SIG-M5 (cell line): ENCODE measurements at places on chromosomes 7 and 10.

DNA sequence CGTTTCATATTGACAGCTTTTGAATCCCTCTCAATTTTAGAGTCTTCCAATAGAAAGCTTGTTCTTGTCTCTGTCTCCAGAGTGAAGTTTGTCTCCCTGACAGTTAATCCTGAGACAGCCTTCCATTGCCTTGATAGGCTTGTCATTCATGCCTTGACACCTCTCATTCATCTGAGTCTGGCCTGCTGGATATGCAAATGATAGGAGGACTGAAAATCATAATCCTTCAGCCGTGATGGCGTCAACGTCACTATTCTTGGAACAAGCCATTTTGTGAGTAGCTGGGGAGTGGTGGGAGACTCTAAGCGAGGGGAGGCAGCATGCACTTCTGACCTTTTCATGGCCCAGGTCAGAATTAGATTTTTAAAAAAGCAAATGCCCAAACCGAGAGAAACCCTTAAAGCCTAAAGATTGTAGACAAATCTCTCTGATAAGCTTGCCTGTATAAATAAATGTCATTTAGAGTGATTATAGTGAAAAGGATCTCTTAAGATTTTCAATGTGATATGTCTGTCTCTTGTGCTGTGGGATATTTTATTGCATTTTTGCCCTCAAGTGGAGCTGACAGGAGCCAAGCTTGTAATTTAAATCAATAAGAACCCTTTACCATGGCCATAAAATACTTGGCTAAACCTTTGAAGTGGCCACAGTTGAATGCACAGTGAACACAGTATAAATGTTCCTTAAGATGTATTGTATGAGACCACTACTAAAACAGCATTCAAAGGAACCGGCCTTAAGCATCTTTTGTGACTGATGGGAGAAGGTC, 148.8 kb downstream of the SNX10 start:
- DNase-seq, result no peak

DNA sequence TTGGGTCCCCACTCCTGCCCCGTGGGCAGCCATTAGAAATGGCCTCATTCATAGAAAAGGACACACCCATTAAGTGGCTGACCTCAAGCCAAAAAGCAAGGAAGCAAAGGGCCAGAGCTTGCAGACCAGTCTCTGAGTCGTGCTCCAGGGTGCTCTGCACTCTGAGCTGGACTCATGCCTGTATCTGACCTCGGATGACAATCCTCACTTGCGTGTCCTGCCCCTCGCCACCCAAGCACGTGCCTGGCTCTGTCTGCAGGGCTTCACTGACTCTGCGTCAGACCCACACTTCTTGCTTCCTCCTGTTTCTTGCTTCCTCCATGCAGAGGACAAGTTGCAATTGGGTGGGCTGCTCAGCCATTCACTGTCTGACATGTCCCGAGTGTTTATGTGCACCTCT, 138.8 kb downstream of the OAT start:
- no peak for DNase-seq

DNA sequence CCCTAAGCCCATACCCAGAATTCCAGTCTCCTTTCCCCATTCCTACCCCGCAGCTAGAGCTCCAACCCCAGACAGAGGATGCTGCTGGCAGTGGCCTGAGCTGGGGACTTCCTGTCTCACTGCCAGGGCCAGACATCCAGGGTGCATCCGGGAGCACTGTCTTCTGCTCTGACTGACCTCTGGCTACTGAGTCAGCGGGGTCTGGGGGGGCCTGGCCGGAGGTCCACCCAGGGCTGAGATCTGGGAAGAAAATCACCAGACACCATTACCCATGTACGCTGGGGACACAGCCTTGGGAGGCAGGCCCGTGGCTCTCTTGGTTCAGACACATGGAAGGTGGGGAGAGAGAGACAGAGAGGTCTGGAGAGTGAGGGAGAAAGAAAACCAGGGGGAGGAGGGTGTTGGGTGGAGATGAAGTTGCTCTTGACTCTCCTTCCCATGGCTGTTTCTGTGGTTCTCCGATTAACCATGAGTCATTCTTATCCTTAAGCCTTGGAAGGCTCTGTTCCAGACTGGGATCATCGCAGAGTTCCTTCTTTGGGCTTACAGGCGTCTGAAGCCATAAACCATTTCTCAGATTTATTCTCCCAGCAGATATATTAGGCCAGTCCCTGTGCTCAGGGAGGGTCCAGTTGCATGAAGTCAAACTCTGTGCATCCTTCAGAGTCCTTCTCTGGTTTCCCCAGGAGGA, 23.6 kb downstream of the TSPAN15 start:
- no peak for DNase-seq

DNA sequence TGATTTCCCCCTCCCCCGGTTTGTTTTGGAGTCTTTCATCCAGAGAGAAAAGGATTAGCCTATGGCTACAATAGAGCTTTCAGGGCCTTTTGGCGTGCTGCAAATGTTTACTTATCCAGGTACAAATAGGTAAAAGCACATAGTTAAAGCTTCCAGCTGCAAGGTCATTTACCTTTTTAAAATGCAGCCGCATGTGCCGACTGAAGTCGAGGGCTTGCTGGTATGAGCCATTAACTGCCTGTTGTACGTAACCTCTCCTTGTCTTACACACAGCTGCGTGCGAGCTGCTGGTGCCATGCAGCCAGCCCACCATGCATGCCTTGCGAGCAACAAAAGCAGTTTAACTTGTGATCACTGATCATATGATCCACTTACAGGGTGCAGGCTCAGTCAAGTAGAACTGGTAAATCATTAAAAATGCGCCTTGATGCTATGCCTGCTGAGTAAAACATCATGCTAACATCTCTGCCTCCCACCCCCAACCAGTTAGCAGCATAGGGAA, 866.4 kb downstream of the LRMDA start:
- no peak for DNase-seq

DNA sequence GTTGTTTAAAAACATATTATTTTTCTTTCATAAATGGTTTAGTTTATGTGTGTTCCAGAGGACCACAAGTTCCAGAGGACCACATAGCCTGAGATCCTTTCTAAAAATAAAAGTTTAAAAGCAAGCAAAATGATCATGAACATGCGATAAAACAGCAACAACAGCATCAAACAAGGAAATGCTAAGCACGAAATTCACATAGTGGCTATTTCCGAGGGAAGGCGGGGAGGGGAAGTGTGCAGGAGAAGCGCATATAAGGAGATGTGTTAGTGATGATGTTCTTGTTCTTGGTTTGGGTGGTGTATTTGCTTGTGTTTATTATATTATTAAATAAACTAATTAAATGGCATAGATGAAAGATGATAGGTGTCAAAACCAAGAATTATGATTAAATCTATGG, 1.2 kb downstream of the TBATA start:
- no peak for DNase-seq

DNA sequence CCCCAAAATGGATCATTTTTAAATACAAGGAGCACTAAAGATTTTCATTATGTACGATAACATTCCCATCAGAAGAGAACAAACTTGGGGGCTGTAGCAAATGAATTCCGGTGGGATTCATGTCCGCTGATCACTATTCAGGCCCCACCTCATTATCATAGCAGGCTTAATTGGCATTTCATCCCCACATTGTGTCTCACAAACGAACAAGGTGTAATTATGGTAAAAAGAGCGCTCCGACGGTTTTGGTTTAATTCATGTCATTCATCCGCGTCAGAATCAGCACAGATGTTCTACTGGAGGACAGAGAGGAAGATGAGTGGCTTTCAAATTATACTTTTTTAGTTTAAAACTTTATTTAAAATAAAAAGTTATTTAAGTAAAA, 124.7 kb downstream of the MAD1L1 start:
- DNase-seq, result no peak
